ENCODE measurements at places on chromosomes 12 and 14.

DNA sequence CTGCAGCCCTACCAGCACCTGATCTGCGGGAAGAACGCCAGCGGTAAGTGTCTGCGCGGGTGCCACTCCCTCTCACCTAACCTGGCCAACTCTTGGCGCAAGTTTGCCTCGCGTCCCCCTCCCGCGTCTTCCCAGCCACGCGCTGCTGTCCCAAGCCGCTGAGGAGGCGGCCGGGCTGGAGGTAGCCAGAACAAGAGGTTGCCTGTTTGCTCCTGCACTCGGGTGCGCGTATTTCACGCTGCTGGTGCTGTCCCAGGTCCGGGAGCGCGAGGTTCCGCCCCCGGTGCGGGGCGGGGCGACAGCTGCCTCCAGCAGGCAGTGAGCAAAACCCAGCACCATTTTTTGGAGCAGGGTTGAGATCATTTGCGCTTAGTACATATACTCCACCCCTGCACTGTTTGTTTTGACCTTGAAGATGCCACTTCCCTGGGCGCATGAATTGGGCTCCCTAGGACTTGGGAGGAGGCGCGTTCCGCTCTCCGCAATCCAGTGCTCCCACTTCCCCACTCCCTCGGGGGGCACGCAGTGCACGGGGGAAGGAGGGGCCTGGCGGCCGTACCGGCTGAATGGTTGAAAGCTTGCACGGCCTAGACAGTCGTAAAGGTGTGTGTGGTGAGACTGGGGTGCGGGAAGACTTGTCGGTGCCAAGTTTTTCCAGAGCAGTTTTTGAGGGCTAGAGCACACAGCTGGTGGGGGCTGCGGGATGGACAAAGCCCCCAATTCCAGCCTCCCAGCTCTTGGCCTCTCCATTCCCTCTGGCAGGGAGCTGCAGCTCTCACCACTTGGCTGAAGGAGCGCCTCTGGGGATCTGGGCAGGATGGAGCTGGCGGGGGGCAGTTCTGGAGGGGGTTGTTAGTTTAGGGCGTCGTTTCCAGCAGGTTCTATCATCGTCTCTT lies 226.9 kb upstream of the CRY1 start:
- DNase-seq, result peak; percentile 68

- DNase-seq, result no peak
Observed at GRCh38 chr14:103736546-103737431, 21.2 kb downstream of the ZFYVE21 start.

GRCh38 chr14:76967788-76968187 lies 60.7 kb downstream of the IRF2BPL start:
- no peak for DNase-seq

GRCh38 chr14:71668186-71668912 lies 263.9 kb upstream of the RGS6 start:
- DNase-seq, result no peak

DNA sequence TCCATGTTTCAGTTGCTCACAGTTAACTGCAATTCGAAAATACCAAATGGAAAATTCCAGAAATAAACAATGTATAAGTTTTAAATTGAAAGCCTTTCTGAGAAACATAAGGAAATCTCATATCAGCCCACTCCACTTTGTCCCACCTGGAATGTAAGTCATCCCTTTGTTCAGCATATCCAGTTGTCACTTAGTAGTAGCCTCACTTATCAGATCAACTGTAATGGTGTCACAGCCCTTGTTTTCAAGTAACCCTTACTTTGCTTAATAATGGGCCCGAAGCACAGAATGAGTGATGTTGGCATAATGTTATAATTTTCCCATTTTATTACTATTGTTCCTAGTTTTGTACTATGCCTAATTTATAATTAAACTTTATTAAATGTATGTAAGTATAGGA lies 646.8 kb downstream of the C12orf50 start:
- no peak for DNase-seq

Measured in CD4-positive, alpha-beta T cell treated with Interleukin-15 for 4 hours (primary cell).